ENCODE measurements at places on chromosomes 12 and 14.
A peak's percentile ranks its signal among the peaks of the same experiment; 100 is the strongest.

GRCh38 chr12:63968673-63969072 is 124.2 kb downstream of the SRGAP1 start:
- no peak for DNase-seq

DNA sequence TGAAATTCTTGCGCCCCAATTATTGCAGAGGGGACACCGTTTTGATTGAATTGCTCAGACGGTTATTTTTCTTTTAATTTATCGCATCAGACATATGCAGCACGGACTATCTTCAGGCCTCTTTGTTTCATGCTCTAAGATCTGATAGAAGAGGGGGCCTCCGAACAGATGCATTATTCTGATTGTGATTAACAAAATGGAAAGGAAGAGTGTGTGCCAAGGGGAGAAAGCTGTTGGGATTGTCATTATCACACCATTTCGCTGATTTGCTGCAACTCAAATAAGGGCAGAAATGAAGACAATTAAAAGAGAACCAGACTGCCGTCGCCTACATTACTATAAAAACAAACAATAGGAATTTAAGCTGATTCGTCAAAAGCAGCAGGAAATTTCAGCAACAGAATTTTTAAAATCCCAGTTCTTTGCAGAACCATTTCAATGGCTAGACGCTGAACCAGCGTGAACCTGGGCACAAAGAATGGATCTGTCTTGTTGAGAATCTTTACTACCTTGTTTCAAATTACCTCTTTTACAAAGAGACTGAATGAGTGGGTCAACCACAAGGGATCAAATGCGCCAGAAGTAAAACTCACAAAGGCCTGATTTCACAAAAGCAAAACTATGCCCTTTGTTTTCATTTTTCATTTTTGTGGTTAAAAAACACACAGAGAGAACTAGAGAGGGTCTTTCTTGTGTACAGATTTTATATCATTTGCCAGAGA is 30.6 kb downstream of the TMEM132D start:
- no peak for DNase-seq

- DNase-seq, result no peak
These were observed 276.3 kb downstream of the DUSP6 start for GRCh38 chr12:89075880-89076540.

- DNase-seq, result peak; percentile 30
These were observed 24.3 kb downstream of the DDX24 start for GRCh38 chr14:94056579-94057308.

DNA sequence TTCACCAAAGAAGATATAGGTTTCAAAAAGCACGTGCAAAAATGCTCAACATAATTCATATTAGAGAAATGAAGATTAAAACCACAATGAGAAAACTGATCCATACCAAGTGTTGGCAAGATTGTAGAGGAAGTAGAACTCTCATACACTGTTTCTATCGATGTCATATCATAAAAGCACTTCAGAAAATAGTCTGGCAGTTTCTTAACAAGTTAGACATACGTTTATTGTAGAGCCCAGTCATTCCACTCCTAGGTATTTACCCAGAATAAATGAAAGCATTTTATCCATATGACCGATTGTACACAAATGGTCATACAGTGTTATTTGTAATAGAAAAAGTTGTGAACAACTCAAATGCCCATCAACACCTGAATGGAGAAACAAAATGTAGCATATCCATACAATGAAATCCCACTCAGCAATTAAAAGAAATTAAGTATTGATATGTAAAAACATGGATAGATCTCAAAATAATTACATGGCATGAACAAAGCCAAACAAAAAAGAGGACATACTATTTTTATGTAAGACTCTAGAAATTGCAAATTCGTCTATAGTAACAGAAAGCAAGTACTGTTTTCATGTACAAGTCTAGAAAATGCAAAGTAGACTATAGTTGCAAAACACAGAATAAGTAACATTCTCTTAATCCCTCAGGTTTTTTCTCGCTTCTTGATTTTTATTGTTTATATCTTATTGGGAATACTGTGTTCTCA is 41.0 kb downstream of the USP15 start:
- DNase-seq, result no peak
